ENCODE measurements at places on chromosomes 13 and 19. TPM values are rescaled to one million over a fixed set of nuclear protein-coding genes. Genes with fewer than 3 reads are reported as not detected.
A peak's percentile ranks its signal among the peaks of the same experiment; 100 is the strongest.

- H3K27me3 ChIP-seq, result no peaks in the 10 kb centered on the region
- H3K27ac ChIP-seq, result peak overlapping the region; percentile 98
- H3K4me1 ChIP-seq, result peaks cover 20% of the 10 kb centered on the region
- H3K36me3 ChIP-seq, result peaks cover 28% of the 10 kb centered on the region
- peak; percentile 62 for DNase-seq
These were observed 515 bp downstream of the UFM1 start for GRCh38 chr13:38350114-38350617.

- H3K27ac ChIP-seq, result no peak overlapping the region
- no peak for DNase-seq
- no peaks in the 10 kb centered on the region for H3K4me1 ChIP-seq
These were observed 909.5 kb upstream of the GPC6 start for GRCh38 chr13:92317066-92317465.

Gene DACH1
- total RNA-seq, result not detected

GRCh38 chr13:44768775-44769581 is 192.8 kb upstream of the TSC22D1 start:
- peak overlapping the region; percentile 1 for H3K27ac ChIP-seq
- peaks cover 16% of the 10 kb centered on the region for H3K4me1 ChIP-seq
- no peak for DNase-seq
- no peak overlapping the region for H3K4me3 ChIP-seq
- H3K27me3 ChIP-seq, result no peaks in the 10 kb centered on the region

Gene ZNF175
- 7.6 TPM for total RNA-seq

DNA sequence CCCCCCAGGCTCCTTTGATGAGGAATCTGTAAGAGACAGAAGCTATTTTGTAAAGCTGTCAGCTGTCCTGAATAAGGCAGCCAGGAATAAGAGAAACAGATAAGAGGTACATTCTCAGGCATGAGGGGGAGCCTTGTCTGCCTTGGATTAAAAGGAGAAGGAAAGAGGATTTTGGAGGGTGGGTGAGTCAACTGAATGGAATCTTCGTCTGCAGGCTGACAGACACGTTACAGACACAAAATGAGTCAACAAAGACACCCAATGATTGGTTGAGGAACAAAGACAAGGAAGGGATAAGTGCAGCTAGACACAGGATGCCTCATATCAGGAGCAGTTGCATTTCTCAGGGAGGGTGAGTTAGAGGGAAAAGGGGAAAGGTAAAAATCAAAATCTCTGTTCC is 162.5 kb downstream of the OLFM4 start:
- no peaks in the 10 kb centered on the region for H3K36me3 ChIP-seq
- H3K27ac ChIP-seq, result no peak overlapping the region
- no peak overlapping the region for H3K4me3 ChIP-seq
- no peaks in the 10 kb centered on the region for H3K27me3 ChIP-seq
- H3K4me1 ChIP-seq, result no peaks in the 10 kb centered on the region
- DNase-seq, result no peak

Gene MYH14
- total RNA-seq, result under 0.01 TPM

- H3K27ac ChIP-seq, result no peak overlapping the region
- H3K4me3 ChIP-seq, result no peak overlapping the region
- no peaks in the 10 kb centered on the region for H3K36me3 ChIP-seq
- H3K27me3 ChIP-seq, result no peaks in the 10 kb centered on the region
These were observed 86.3 kb upstream of the SLC15A1 start for GRCh38 chr13:98838776-98839175.

GRCh38 chr19:46150606-46151005 is 2.6 kb downstream of the IGFL2 start:
- H3K36me3 ChIP-seq, result no peaks in the 10 kb centered on the region
- H3K27me3 ChIP-seq, result peaks cover 85% of the 10 kb centered on the region
- H3K27ac ChIP-seq, result no peak overlapping the region
- no peak overlapping the region for H3K4me3 ChIP-seq
- H3K4me1 ChIP-seq, result no peaks in the 10 kb centered on the region
- DNase-seq, result no peak

DNA sequence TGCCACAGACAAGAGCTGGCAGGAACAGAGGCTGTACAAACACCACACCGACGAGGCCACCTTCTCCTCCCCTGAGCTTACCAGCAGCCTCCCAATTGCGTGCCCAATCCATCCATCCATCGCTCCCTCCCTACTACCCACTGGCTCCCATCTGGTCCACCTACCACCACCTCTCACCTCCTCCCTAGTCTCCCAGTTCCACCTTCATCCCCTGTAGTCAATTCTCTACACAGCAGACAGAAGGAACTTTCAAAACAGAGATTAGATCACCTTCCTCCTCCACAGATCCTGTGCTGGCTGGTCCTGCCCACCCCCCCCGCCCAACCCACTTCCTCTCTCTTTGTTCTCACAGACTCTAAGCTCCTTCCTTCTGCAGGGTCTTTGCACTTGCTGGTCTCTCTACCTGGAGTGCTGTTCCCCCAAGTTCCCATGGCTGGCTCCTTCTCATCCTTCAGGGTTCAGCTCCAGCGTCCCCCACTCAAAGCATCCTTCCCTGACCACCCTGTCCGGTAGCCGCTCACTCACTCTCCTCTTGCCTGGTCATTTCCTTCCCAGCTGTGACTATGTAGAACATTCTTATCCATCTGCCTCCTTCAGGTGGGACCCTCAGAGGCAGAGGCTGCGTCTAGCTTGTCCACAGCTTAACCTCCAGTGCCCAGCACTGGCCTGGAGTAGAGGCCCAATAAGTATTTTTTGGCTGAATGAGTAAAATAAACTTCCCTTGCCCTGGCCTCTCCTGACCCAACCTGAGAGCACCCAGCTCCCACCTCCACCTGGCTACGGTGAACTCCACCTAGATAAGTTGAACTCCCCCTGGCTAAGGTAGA is 23.0 kb downstream of the PIN1 start:
- no peaks in the 10 kb centered on the region for H3K27me3 ChIP-seq
- peak; percentile 78 for DNase-seq
- no peak overlapping the region for H3K27ac ChIP-seq
- no peaks in the 10 kb centered on the region for H3K36me3 ChIP-seq

Gene HAUS8
- total RNA-seq, result 1.8 TPM

Gene C19orf81
- not detected for total RNA-seq

DNA sequence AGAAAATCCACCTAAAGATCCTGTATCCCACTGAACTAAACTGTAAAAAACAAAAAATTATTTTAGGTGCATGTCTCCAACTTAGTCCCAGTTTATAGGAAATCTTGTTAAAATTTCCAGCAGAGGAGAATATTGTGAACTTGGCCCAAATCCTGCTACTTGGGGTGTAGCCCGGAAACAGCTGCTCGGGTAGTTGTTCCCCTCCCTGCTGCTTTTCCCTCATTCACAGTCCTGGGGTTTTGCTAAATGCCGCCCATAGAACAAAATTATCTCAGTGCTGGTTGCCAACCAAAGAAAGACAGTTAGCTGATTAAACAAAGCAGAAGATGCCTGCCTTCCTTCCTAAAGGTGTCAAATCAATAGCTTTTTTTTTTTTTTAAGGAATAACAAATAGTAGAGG is 330.5 kb upstream of the KLF12 start:
- DNase-seq, result no peak
- H3K27ac ChIP-seq, result no peak overlapping the region
- no peaks in the 10 kb centered on the region for H3K27me3 ChIP-seq

DNA sequence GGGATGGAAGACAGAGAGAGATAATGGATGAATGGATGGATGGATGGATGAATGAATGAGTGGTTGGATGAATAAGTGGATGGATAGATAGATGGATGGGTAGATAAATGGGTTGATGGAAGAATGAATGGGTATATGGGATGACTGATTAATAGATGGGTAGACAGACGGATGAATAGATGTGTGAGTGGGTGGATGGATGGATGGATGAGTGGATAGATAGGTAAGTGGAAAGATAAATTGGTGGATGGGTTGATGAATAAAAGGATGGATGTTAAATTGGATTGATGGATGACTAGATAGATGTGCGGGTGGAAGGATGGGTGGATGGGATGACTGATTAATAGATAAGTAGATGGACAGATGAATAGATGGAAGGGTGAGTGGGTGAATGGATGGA is 1.4 kb downstream of the CASP14 start:
- no peaks in the 10 kb centered on the region for H3K36me3 ChIP-seq
- DNase-seq, result no peak
- H3K27ac ChIP-seq, result no peak overlapping the region
- no peaks in the 10 kb centered on the region for H3K4me1 ChIP-seq

DNA sequence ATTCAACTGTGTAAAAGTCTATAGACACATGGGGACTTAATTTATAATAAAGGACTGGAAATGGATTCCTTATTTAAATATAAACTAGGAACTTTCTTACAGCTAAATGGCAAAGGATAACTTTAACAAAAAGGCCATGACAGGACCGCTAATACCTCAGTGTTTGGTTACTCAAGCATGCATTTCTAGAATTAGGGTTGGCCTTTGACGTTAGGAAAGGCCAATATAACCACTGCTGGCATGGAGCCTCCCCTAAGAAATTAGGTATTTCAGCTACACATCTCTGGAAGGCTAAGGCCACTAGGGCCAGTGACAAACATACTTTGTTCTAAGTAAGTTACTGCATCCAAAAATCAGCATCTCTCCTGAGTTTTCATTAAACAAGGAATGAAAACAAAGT is 9.3 kb downstream of the PEG3 start:
- H3K36me3 ChIP-seq, result no peaks in the 10 kb centered on the region
- H3K4me3 ChIP-seq, result no peak overlapping the region
- no peak for DNase-seq
- H3K27me3 ChIP-seq, result no peaks in the 10 kb centered on the region

GRCh38 chr13:46100191-46100815 is 4.5 kb downstream of the CPB2 start:
- H3K4me3 ChIP-seq, result no peak overlapping the region
- H3K4me1 ChIP-seq, result no peaks in the 10 kb centered on the region
- no peak overlapping the region for H3K27ac ChIP-seq
- H3K27me3 ChIP-seq, result no peaks in the 10 kb centered on the region

Gene BICRA
- total RNA-seq, result 4.7 TPM

- no peak overlapping the region for H3K27ac ChIP-seq
- H3K36me3 ChIP-seq, result no peaks in the 10 kb centered on the region
- no peaks in the 10 kb centered on the region for H3K27me3 ChIP-seq
- peaks cover 7% of the 10 kb centered on the region for H3K4me1 ChIP-seq
- peak; percentile 26 for DNase-seq
- no peak overlapping the region for H3K4me3 ChIP-seq
These were observed 7.3 kb downstream of the ADPRHL1 start for GRCh38 chr13:113445791-113446487.

GRCh38 chr19:17441241-17442021 is 7.0 kb downstream of the TMEM221 start:
- H3K4me3 ChIP-seq, result no peak overlapping the region
- H3K27ac ChIP-seq, result no peak overlapping the region
- H3K4me1 ChIP-seq, result no peaks in the 10 kb centered on the region
- no peaks in the 10 kb centered on the region for H3K27me3 ChIP-seq
- DNase-seq, result peak; percentile 89

DNA sequence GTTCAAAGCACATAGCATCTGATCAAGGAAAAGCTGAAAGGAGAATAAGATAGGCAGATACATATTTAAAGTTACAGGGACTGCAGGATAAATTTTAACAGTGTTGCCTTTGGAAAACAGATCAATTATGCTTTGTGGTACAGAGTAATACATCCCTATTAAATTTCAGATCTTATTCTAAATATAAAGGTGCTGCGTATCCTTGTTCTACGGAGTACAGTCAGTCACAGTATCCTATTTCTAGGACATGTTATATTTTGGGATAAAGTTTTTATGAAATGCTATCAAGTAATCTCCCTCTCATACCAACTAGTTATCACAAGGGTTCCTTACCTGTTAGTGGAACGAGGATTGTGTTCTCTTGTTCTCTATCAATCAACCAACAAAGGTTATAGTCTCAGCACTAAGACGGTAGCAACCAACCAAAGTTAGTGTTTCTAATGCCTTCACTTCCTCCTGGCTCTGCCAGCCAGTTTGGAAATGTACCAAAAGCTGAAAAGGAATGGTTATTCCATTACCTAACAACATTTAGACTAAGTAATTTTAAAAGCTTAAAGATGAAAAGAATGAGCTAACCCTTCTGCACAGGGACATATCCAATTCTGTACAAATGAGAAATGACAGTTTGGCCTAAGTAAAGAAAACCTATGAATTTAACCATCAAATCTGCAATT is 35.2 kb downstream of the TSC22D1 start:
- no peak overlapping the region for H3K4me3 ChIP-seq
- no peak overlapping the region for H3K27ac ChIP-seq
- H3K27me3 ChIP-seq, result no peaks in the 10 kb centered on the region
- no peak for DNase-seq
- no peaks in the 10 kb centered on the region for H3K4me1 ChIP-seq
- peaks cover 32% of the 10 kb centered on the region for H3K36me3 ChIP-seq

Gene ZFP28
- 7.6 TPM for total RNA-seq

GRCh38 chr19:3098515-3099346 is 4.6 kb downstream of the GNA11 start:
- H3K36me3 ChIP-seq, result no peaks in the 10 kb centered on the region
- no peaks in the 10 kb centered on the region for H3K27me3 ChIP-seq
- peak; percentile 96 for DNase-seq
- H3K27ac ChIP-seq, result peak overlapping the region; percentile 71
- H3K4me3 ChIP-seq, result peak overlapping the region; percentile 64
- peaks cover 40% of the 10 kb centered on the region for H3K4me1 ChIP-seq

GRCh38 chr19:55092423-55093318 is 17.0 kb downstream of the EPS8L1 start:
- peak; percentile 84 for DNase-seq
- no peak overlapping the region for H3K27ac ChIP-seq
- peaks cover 11% of the 10 kb centered on the region for H3K36me3 ChIP-seq

GRCh38 chr19:46412650-46413261 is 608 bp downstream of the CCDC8 start:
- peaks cover 4% of the 10 kb centered on the region for H3K27me3 ChIP-seq
- peaks cover 14% of the 10 kb centered on the region for H3K4me1 ChIP-seq
- peak overlapping the region; percentile 73 for H3K4me3 ChIP-seq
- DNase-seq, result peak; percentile 62

GRCh38 chr19:41944336-41944735 is 14.8 kb downstream of the RABAC1 start:
- DNase-seq, result no peak
- no peaks in the 10 kb centered on the region for H3K36me3 ChIP-seq
- H3K27me3 ChIP-seq, result no peaks in the 10 kb centered on the region
- no peak overlapping the region for H3K27ac ChIP-seq

Gene DNAAF3
- 0.59 TPM for total RNA-seq

DNA sequence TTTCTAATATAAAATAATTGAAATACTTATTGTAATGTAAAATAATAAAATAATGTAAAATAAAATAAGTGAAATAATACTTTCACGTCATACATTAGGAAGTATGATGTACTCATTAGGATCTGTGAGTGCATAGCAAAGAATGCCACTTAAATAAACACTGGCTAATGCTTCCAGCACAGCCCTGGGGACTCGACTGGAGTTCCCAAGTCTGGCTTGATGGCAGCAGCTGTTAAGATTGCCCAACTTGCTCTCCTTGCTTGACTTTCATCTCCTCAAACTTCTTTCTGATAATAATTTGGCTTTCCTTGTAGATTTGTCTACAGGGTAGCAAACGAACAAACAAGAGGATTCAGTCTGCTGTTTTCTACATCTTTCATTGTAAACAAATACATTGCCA is 191.9 kb downstream of the COG6 start:
- H3K4me3 ChIP-seq, result no peak overlapping the region
- H3K27me3 ChIP-seq, result peaks cover 3% of the 10 kb centered on the region
- DNase-seq, result no peak
- H3K4me1 ChIP-seq, result no peaks in the 10 kb centered on the region
- no peak overlapping the region for H3K27ac ChIP-seq

- no peaks in the 10 kb centered on the region for H3K27me3 ChIP-seq
- H3K36me3 ChIP-seq, result no peaks in the 10 kb centered on the region
- peaks cover 58% of the 10 kb centered on the region for H3K4me1 ChIP-seq
- peak; percentile 99 for DNase-seq
- H3K4me3 ChIP-seq, result peak overlapping the region; percentile 75
- peak overlapping the region; percentile 100 for H3K27ac ChIP-seq
These were observed 29.3 kb upstream of the NANOS3 start for GRCh38 chr19:13847407-13848339.
